ENCODE measurements at places on chromosomes 13 and 19.

- DNase-seq, result no peak
These were observed 10.0 kb downstream of the ATP7B start for GRCh38 chr13:52001120-52001731.

GRCh38 chr19:38070573-38070972 lies 153.4 kb downstream of the DPF1 start:
- no peak for DNase-seq

DNA sequence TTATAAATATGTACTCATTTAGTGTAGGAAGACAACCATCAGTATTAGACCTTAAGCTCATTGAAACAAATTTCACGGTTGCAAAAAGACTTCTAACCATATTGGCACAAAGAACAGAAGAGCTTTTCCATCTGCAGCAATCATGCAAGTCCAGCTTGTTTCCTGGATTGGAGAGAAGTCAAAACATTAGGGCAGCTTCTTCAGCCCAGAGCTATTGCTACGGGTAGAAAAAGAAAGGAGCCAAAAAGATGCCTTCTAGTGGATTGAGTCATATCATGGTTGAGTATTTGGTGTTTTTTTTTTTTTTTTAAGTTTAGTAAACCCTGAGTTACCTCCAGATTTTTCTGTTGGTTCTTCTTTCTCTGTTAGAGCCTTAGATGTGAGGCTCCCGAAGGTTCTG lies 99.8 kb downstream of the WDFY2 start:
- no peak for DNase-seq

- no peak for DNase-seq
These were observed 112.4 kb downstream of the NUFIP1 start for GRCh38 chr13:44876782-44877324.

- DNase-seq, result no peak
These were observed 16.0 kb upstream of the CCL25 start for GRCh38 chr19:8036434-8037099.

DNA sequence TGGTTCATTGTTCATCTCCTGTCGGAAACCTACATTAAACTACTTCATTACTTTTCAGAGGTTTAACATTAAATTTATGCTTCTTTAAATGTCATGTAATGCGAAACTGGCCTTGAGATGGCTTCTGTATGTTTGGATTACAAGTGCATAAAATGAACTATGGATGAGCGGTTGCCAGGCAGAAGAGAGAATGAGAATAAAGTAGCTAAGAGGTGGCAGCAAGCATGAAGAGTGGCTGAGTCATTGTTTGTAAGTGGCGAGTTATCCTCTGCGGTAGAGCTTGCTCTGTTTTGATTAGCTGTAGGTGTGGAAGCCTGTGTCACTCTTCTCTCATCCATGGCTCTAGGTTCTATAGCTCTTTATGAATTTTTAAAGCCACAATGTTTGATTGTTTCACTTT lies 1139.6 kb upstream of the PCDH9 start:
- DNase-seq, result no peak

GRCh38 chr13:113990321-113990837 lies 16.5 kb upstream of the C13orf46 start:
- no peak for DNase-seq

- DNase-seq, result no peak
These were observed 73.4 kb downstream of the RUBCNL start for GRCh38 chr13:46313432-46314257.

Measured in stimulated activated CD8-positive, alpha-beta memory T cell treated with anti-CD3 and anti-CD28 coated beads, Interleukin-4, amount 100 ng/mL, for 1 hour (primary cell).